Activated CD4-positive, alpha-beta T cell treated with anti-CD3 and anti-CD28 coated beads, Interleukin-2, Interleukin-6, amounts not matched to agents 100 ng/mL and 50 ng/mL, durations not matched to agents 16 hours and 8 hours (primary cell): ENCODE measurements at places on chromosomes 16 and 17.

DNA sequence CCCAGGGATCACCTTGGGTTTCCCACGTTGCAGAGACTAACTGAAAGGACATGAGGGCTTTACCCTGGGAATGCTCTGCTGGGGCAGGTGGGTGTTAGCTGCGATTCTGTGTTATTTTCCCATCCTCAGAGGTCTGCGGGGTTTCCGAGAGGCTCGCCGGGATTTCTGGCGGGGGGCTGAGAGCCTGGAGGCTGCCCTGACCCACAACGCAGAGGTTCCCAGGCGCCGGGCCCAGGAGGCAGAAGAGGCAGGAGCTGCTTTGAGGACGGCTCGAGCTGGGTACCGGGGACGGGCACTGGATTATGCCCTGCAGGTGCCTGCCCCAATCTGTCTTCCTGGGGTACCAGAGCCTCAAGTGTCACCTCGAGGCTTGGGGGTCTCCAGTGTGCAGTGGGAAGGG, 6.9 kb downstream of the ACAP1 start:
- DNase-seq: no peak

DNA sequence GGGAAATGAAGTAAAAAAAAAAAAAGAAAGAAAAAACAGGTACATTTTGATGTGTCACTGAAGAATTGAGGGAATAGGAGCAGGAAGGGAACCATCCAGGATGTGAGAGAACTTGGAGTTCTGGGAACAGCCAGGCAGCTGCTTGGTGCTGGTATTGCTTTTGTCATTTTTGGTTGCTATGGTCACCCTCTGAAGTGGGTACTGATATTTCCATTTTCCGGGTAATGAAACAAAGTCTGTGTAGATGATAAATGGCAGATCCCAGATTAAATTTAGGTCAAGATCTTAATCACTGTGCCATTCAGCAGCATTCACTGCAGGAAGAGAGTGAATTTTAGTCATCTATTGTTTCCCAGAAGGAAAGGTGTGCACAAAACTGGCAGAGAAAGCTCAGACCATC, 93.6 kb downstream of the ABCA8 start:
- DNase-seq: no peak

- no peak for DNase-seq
Observed at GRCh38 chr16:56237451-56237930, 46.2 kb downstream of the GNAO1 start.

- DNase-seq: no peak
Observed at GRCh38 chr17:73304971-73305812, 6.6 kb downstream of the CDC42EP4 start.

DNA sequence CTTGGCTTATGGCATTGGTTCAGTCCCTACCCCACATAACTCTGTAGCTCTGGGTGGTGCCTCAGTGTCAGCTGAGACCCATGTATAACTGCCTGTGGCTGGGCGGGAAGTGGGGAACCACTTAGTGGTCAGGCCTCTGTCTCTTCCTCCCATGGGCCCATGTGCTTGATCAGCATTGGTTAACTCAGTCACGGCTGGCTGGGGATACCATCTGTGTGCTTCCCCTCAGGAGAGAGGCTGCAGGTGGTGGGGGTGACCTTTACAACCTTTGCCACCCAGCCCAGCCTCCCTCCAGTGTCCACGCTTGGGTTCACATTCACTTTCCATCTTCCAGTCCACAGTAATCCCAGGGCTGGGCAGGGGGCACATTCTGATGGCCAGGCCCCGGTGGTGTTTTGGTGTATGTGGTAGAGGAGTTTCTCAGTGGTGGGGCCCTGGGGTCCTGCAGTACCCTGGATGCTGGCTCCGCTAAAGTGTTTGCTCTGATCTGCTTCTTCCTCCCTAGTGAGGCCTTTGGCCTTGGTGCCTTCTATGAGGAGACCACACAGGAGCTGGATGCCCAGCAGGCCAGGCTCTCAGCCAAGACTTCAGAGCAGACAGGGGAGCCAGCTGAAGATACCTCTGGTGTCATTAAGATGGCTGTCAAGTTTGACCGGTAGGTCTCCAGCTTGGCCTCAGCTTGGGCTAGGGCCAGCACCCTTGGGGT, 10.2 kb upstream of the NFATC3 start:
- peak; percentile 87 for DNase-seq

- DNase-seq: no peak
Observed at GRCh38 chr17:39236450-39236927, 10.7 kb upstream of the STAC2 start.

- DNase-seq: no peak
Observed at GRCh38 chr16:51116353-51116752, 34.7 kb downstream of the SALL1 start.

DNA sequence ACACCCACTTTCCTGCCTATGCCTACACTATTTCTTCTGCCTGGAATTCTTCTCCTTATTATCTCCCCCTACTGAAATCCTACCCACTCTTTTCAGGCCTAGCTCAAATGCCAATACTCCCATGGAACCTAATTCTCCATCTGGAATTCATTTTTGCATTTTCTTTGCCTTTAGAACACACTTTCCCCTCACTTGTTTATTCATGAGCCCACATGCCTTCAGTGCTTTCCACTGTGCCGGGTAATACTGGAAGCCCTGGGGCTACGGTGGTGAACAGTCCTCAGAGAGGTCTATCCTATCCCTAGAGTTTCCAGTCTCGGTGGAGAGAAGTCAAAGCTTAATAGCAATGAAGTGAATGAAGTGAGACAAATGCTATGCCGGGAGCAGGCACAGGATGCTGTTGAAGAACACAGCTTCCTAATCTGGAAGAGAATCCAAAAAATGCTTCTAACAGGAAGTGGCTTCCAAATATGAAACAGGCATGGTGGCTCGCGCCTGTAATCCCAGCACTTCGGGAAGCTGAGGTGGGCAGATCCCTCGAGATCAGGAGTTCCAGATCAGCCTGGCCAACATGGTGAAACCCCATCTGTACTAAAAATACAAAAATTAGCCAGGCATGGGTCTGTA, 322.4 kb downstream of the GRIN2A start:
- no peak for DNase-seq

DNA sequence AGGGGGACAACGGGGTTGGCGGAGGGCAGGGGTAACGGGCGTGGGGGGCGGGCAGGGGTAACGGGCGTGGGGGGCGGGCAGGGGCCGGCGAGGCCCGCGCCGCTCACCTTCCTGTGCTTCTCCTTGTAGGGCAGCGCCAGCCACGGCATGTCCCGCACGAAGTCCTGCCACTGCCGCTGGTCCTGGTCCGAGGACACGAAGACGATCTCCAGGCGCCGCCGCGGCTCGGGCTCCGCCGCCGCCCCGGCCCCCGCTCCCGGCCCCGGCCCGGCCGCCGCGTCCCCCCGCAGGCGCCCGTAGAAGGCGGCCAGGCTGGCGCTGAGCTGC, 401 bp downstream of the NXN start:
- no peak for DNase-seq

DNA sequence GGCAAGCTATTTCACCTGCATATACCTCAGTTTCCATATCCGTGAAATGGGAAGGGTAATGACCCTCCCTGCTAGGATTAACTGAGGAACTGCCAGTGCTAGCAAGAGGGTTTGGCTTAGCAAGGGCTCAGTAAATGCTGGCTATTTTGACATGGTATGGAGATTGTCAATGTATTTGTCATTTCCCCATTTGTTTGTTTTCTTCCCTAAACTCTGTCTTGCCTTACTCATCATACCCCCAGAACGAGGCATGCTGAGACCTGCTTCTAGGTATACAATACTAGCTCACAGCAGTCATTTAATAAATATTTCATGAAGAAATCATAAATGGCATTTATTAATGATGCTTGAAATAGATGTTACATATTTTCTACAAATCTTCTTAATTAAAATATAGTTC, 124.0 kb downstream of the DYNLRB2 start:
- DNase-seq: no peak

- no peak for DNase-seq
Observed at GRCh38 chr16:84794626-84795025, 25.2 kb upstream of the CRISPLD2 start.

GRCh38 chr17:29789196-29790170, 140.5 kb downstream of the SSH2 start:
- DNase-seq: no peak

GRCh38 chr17:5705081-5705875, 121.0 kb upstream of the NLRP1 start:
- DNase-seq: peak; percentile 18

GRCh38 chr16:85068746-85069145, 41.2 kb downstream of the KIAA0513 start:
- DNase-seq: no peak

DNA sequence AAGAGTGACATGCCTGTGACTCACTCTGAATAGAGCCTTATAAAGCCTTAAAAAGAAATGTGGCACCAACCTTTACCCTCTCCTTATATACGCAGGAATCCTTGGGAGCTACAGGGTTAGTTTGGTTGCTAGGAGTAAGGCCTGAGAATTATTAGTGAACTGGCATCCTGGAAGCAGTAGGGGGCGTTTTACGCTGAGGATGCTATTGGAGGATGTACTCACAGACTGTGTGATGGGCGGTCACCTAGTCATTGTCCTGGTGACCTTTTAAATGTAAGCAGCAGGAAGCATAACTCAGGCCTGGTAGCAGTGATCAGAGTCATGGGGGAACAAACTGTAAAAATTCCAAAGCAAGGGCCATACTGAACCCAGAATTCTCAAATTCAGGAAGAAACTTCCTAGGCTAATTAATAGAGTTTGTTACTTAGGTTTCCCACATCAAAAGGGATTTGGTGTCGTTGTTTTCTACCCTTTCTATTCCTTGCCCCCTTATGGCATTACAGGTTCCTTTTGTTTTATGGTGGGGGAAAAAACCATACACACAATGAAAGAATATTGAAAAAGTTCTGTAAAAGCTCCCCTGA, 153.8 kb downstream of the SNX11 start:
- peak; percentile 30 for DNase-seq

DNA sequence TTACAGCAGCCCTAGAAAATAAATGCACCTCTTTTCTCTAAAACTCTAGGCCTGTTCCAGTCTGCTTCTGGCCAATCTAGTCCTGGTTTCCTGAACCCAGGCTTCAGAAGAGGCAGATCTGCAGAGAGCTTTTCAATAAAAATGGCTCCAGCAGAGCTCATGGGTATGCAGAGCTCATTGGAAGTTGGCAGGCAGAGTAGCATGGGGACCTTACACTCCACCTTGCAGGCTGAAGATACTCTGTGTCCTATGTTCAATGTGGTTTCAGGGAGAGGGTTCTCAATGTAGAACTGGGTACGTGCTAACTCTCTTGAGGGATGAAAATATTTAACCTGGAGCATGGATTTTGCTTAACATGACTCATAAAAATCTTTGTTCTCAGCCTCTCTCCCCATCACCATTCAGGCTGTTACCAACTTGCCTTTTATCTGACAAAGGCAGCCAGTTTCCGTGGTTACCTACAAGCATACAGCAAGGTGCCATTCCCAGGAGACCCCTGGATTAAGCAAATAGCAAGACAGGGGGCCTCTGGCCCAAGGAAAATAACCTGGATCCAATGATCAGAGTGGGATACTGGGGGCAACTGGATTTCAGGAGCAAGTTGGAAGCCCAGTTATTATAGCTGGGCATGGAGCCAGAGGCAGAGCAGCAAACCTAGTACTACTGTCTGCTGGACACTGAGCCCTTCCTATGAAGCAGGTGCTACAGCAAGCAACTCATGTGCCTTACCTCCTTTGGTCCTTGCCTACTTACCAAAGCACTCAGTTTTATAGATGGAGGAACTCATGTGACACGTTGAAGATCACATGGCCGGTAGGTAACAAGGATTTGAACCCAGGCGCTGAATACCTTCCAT, 98.2 kb upstream of the DHX40 start:
- no peak for DNase-seq

DNA sequence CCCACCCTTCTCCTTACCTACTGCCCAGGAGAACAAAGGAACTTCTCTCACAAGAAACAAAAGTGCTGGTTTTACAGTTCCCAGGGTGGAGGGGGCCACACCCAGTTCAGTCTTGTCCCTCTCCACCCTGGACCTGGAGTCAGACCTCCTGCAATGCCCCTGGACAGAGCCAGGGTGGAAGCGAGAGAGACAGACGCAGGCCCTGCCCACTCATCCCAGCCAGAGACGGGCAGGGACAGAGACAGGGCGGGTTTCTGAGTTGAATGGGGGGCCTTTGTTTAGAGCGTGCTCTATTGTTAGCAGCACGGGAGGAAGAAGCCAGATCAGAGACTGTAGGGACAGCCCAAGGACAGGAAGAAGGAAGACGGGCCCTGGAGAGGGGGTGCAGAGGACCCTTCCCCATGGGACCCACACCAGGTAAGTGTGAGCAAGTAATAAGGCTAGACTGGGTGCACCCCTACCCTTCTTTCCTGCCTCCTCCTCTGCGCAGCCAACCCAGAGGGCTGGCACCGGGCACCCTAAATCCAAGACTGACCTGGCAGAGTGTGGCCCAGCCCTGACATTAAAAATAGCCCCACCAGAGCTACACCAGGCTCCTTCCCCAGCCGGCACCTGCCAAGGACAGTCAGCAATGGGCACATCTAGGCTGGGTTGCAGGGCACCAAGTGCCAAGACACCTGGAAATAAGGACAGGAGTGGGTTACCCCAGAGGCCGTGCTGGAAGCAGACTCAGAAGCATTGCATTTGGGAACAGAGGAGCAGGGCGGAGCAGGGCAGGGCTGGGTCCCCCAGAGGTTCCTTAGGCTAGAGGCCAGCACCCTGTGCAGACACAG, 10.9 kb downstream of the JUP start:
- no peak for DNase-seq

GRCh38 chr17:7304179-7304578, 3.2 kb upstream of the EIF5A start:
- DNase-seq: no peak

DNA sequence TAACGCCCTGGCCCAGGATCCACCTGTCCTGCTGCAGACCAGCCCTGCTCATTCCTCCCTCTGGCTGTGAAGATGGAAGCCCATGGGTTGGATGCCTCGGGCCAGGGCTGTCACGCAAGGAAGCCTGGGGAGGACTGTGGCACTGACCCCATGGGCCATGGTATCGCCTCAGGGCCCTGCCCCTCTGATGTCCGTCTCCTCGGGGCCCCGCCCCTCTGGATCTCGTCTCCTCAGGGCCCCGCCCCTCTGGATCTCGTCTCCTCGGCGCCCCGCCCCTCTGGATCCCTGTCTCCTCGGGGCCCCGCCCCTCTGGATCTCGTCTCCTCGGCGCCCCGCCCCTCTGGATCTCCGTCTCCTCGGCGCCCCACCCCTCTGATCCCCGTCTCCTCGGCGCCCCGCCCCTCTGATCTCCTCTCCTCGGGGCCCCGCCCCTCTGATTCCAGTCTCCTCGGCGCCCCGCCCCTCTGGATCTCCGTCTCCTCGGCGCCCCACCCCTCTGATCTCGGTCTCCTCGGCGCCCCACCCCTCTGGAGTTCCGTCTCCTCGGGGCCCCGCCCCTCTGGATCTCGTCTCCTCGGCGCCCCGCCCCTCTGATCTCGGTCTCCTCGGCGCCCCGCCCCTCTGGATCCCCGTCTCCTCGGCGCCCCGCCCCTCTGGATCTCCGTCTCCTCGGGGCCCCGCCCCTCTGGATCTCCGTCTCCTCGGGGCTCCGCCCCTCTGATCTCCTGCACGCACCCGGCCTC, 24.0 kb downstream of the METRNL start:
- DNase-seq: no peak
